ENCODE measurements at places on chromosomes 3 and 15. TPM values are rescaled to one million over a fixed set of nuclear protein-coding genes. Genes with fewer than 3 reads are reported as not detected.
A peak's percentile ranks its signal among the peaks of the same experiment; 100 is the strongest.

- no peak for DNase-seq
These were observed 88.0 kb downstream of the PIK3R4 start for GRCh38 chr3:130658678-130659077.

DNA sequence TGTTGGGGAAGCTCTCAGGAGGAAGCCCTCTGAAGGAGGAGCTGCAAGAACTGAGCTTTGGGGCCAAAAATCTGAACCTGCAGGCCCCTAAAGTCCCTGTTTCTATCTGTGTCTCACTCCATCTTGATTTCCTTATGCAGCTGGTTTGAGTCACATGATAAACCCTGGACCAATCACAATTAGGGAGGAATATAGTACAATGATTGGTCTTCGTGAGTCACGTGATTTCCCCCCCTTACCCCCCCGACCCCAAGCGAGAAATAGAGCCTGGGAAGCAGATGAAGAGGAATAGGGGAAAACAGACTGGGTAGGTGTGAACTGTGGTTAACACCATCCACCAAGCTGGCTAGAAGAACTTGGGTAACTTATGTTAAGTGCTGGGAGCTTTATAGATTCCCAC, 12.9 kb downstream of the CRABP1 start:
- DNase-seq = no peak

Gene ADPGK
- 63.4 TPM for polyA plus RNA-seq

DNA sequence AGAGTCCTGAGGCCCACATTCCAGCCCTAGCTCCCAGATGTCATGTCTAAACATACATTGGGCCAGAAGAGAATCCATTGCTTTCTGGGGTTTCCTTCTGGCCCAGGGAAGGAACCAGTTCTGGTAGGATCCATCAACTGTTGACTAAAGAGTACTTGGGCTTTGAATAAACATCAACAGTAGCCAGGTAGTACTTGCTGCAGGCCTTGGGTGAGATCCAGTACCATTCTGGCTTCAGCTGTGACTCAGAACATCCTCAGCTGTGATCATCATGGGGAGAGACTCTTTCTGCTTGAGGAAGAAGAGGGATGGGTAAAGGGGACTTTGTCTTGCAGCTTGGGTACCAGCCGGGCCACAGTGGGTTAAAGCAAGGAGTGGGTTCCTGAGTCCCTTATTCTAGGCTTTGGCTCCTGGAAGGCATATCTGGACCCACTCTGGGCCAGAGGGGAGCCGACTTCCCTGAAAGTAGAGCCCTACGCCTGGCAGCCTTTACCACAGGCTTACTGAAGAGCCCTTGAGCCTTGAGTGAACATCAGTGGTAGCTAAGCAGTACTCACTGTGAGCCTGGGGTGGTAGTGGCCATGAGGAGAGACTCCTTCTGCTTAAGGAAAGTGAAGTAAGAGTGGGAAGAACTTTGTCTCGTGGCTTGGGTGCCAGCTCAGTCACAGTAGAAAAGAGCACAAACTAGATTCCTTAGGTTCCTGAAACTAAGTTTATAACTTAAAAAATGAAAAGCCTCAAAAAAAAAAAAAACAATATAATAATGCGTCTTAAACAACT, 128.3 kb downstream of the GOLIM4 start:
- no peak for DNase-seq

- DNase-seq = no peak
These were observed 697 bp downstream of the CHSY1 start for GRCh38 chr15:101250873-101251829.

DNA sequence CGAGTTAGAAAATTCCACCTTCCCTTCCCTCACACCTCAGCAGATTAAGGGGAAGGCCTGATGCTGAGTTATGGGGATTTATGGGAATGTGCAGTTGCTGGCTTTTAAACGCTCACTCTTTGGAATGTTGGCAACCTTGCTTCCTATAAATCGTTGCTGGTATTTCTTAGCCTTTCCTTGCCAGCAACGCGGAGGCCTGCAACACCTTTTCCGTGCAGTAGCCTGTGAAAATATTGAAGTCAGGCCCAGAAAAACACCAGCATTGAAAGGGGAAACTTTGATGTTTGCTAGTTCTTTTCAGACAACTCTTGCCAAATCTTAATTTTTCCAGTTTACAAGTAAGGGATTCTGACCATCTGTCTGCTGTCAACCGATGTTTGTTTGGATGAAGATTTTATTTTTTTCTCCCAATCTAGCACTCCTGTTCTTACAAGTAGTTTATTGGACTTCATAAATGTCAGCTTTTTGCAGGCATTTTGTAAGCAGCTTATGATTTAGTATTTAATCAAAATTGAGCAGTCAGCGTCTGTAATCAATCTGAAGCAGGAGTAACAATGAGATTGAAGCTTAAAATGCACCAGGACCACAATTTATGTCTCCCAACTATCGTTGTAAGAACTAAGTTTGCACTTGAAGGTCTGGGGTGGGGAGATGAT, 251.0 kb downstream of the RPLP1 start:
- peak; percentile 15 for DNase-seq

Gene CCR9
- polyA plus RNA-seq = 0.09 TPM

Gene MCTP2
- polyA plus RNA-seq = 20.7 TPM

Gene PODXL2
- 42.0 TPM for polyA plus RNA-seq

GRCh38 chr3:82641701-82642100, 880.3 kb upstream of the GBE1 start:
- no peak for DNase-seq

DNA sequence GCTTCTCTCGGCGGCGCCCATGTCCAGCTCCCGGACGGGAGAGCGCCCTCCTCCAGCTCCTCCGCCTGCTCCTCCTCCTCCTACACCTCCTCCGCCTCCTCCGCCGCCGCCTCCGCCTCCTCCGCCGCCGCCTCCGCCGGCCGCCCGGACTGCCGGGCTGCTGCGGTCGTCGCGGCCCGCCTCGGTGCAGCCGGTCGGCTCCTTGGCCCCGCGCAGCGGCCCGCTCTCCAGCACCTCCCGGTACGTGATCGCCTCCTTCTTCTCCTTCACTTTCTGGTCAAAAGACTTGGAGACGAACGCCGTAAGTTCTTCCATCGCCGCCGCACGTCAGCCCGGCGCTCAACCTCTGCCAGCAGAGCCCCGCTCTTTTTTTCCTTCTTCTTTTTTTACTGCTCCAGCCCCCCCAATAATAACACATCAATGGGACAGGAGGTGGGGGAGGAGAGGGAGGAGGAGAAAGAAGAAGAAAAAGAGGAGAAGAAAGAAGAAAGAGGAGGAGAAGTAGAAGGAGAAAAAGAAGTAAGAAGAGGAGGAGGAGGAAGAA, 438 bp downstream of the SHOX2 start:
- no peak for DNase-seq

- no peak for DNase-seq
These were observed 315.4 kb downstream of the DIPK2A start for GRCh38 chr3:144287001-144287400.

DNA sequence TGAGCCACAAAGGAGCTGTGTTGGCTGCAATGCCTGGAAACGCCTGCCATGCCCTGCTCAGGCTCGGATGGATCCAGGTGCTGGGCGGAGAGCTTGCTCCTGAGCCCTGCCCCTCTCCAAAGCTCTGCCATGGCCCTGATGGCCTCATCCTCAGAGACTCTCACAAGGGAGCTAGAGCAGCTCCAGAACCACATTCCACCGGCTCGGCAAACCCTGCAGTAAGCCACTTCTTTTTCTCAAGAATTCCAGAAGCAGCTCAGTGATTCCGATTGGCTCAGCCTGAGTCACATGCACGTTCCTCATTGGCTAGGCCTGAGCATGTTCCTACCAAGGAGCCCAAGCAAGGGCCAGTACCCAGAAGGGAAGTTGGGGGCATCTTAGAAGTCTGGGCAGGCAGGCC, 24.8 kb downstream of the TPRA1 start:
- no peak for DNase-seq

Gene C3orf70
- polyA plus RNA-seq = 8.0 TPM

- no peak for DNase-seq
These were observed 59.9 kb downstream of the CLSTN2 start for GRCh38 chr3:139994891-139995290.

Gene CYP1A2
- 0.10 TPM for polyA plus RNA-seq

DNA sequence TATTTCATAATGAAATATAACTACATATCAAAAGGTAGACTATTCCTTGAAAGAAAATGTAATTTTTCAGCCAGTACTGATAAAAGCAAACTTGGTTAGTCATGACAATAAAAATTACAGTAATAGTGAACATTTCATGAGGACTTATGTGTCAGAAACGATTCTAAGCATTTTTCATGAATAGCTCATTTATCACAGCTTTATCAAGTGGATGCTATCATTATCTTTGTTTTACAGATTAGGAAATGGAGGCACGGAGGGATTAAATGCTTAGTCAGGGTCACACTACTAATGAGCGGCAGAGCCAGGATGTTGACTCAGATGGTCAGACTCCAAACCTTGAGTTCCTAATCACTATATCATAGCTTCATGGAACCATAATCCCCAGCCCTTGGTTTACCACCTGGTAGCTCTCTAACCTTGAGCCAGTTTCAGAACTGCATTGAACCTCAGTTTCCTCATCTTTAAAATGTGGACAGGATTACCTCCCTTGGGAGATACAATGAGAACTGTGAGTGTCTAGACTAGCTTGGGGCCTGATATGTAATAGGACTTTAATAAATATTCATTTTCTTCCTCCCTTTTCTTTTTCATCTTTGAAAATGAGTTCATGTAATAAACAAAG, 85.4 kb downstream of the TNIK start:
- DNase-seq = no peak

- no peak for DNase-seq
These were observed 184.8 kb upstream of the P2RY1 start for GRCh38 chr3:152650177-152650576.

Gene SLC6A20
- 0.20 TPM for polyA plus RNA-seq

- no peak for DNase-seq
These were observed 131.2 kb upstream of the CGNL1 start for GRCh38 chr15:57245130-57245529.

Gene CCDC54
- polyA plus RNA-seq = 0.36 TPM

- no peak for DNase-seq
These were observed 421.4 kb downstream of the MECOM start for GRCh38 chr3:169241991-169242707.

Gene GPD1L
- 18.6 TPM for polyA plus RNA-seq

Gene C3orf80
- polyA plus RNA-seq = 0.41 TPM

Gene IFRD2
- 34.8 TPM for polyA plus RNA-seq

- DNase-seq = no peak
These were observed 1.2 kb downstream of the GP5 start for GRCh38 chr3:194397757-194398312.

DNA sequence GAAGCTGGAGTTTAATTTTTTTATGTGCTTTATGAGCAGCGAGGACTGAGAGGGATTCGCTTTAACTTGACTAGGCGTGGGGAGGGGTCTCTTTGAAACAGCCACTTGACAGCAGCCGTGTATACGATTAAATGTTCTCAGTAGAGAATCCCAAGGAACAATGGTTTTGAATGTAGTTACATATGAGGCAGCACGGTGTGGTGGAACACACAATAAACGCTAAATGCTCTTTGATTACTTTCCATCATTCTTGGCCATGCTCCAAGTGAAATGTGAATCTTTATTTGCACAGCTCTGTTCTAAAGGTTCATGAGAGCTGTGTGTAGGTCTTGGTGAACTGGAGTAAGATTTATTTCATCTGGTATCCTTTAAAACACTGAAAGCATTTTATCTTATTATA, 251.4 kb upstream of the TGFBR2 start:
- no peak for DNase-seq
